Heart left ventricle (tissue), 16 donors: ENCODE measurements at places on chromosomes 12 and 14. TPM values are rescaled to one million over a fixed set of nuclear protein-coding genes. Genes with fewer than 3 reads are reported as not detected.

The FLVCR2 gene
- 5.7 TPM for total RNA-seq

- no peak for DNase-seq
Measured at GRCh38 chr12:19739195-19739776, 300.0 kb downstream of the AEBP2 start.

DNA sequence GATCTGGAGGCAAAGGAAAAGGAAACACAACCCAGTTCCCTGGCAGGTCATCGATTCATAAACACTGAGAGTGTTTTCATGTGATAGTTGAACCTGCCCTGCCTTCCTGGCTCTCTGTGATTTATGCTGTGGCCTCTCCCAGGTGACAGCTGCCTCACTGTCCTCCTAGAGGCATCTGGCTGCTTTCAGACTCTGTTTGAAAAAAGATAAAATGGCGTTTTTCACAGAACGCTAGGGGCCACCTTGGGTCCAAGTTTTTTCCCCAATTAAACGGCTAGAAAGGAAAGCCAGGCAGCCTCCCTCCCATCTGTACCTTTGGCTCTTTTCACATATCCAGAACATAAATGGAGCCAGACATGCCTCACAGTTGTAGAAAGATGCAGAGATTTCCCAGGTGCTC, 252.6 kb upstream of the CCDC196 start:
- no peak for DNase-seq

DNA sequence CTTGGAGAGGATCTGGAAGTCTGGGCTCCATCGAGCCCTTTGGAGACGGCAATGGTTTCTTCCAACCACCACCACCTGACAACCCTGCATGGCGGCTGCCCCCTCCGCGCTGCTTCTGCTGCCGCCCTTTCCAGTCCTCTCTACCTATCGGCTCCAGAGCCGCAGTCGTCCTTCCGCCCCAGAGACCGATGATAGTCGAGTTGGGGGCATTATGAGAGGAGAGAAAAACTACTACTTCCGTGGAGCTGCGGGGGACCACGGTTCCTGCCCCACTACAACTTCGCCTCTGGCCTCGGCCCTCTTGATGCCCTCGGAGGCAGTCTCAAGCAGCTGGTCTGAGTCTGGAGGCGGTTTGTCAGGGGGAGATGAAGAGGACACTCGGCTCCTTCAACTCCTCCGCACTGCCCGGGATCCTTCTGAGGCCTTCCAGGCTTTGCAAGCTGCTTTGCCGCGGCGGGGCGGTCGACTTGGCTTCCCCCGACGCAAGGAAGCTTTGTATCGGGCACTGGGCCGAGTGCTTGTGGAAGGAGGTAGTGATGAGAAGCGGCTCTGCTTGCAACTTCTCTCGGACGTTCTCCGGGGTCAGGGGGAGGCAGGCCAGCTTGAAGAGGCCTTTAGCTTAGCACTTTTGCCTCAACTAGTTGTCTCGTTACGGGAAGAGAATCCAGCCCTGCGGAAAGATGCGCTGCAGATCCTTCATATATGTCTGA, 499 bp downstream of the TOGARAM1 start:
- peak; percentile 63 for DNase-seq

DNA sequence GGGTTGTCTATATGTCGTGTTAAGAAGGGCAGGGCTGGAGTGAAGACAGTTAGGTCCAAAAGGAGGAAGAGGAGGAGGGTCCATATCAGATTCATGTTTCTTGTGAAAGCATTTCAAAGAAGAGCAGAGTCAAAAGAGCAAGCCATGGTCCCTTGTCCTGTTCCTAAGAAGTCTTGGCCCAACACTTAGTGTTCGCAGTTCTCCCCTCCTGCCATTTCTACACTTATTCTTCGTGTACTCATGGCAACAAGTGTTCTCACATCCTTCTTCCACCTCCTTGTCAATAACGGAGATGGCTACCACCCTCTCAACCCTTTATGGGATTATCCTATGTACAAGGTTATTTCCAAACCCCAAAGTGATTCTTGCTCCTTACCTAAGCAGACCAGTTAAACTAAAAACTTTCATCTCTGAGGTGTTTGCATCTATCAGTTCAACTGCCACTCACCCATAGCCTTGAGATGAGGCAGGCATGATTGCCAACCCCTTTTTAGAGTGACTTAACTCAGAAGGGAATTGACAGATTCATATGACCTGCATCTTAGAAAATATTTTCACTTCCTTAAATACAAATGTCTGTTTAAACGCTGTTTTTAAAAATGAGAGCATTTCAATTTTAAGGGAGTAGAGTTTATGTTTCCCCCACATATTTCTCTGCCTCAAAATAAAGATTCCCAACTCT, 19.8 kb upstream of the RNASE2 start:
- DNase-seq: no peak

The CFAP251 gene
- 0.94 TPM for total RNA-seq

The ACSM4 gene
- not detected for total RNA-seq

DNA sequence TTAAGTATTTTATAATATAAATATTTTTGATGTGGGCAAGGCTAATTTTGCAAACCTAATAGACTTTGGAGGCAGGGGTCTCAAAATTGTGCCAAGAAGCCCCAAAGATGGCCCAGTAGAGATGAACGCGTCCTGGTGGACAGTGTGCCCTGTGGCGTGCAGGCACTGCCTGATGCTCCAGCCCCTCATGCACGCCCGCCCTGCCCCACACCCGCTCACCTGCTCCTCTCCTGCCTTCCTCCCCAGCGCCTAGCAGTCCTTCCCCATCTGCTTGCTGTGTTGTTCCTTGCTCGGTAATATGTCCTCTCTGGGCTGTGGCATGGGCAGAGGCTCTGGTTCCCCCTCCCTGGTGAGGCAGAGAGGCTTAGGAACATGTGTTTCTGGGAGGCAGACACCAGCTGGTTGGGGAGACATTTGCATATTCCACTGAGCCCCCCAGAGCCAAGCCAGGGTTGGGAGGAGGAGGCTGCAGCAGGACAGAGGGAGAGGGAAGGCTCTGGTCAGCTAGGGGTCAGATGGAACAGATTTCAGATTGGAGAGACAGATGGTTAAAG, 46.8 kb upstream of the GPATCH2L start:
- no peak for DNase-seq

DNA sequence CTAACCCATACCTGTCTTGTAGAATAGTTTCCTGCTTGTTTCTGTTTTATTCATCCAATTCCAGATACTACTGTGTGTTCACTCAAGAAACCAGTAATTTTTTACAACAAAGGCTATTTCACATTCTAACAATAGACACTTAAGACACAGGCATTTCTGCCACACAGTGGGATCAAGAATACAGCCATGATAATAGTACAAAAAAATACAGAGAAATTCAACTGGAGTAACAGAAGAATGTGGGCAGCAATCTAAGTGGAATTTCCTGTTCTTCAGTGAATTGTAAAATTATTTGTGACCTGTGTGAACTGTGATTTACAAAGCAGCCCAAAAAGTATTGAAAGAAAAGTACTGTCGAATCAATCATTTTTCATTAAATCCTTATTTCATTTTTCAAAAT, 282.9 kb downstream of the CCER1 start:
- DNase-seq: no peak

The HOXC12 gene
- total RNA-seq: not detected

DNA sequence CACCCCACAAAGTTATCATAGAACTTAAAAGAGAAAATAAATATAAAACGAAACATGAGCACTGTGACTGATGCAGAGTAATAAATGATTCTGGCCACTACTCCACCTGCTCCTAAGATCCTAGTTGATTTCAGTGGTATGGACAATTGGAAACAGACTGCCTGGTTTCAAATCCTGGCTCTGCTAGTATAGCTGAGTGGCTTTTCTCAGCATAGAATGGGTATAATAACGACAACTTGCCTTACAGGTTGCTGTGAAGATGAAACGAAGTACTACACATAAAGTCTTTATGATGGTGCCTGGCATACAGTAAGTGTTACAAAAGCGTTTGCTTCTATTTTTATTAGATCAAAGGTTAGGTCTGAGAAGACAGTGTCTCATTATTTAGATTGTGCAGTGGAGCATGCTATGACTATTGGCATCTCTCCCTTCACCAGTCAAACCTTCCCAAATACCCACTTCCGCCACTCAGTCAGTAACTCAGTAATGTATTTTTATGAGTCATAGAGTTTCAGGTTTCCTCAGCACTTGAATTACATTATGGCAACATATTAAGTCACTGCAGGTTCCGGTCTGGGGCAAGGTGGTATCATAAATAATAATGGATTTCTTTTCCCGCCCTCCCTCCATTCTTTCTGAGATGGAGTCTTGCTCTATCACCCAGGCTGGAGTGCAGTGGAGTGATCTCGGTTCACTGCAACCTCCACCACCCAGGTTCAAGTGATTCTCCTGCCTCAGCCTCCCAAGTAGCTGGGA, 29.7 kb upstream of the NR2C1 start:
- no peak for DNase-seq

GRCh38 chr12:19238540-19238939, 109.0 kb downstream of the PLEKHA5 start:
- no peak for DNase-seq

DNA sequence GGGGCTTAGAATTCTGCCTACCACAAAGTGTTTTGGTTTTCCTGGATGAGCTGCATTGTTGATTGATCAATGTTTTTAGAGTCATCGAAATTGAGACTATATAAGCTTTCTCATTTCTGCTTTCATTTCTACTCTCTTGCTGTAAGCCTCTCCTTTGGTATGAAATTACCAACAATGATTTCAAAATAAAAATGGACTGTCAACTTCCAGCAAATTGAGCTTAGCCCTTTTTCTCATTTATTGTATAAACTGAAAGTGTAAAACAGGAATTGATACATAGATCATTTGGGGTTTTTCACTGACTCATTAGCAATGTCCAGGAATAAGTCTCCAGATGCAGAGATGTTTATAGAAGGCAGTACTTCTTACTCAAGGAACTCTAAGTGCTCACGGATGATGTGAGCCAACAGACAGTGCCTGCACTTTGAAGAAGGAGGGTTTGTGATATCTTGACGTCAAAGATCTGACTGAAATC, 20.0 kb upstream of the PCNX1 start:
- DNase-seq: no peak

GRCh38 chr14:94309721-94310120, 13.4 kb downstream of the SERPINA6 start:
- DNase-seq: no peak

The LMO3 gene
- 1.0 TPM for total RNA-seq

DNA sequence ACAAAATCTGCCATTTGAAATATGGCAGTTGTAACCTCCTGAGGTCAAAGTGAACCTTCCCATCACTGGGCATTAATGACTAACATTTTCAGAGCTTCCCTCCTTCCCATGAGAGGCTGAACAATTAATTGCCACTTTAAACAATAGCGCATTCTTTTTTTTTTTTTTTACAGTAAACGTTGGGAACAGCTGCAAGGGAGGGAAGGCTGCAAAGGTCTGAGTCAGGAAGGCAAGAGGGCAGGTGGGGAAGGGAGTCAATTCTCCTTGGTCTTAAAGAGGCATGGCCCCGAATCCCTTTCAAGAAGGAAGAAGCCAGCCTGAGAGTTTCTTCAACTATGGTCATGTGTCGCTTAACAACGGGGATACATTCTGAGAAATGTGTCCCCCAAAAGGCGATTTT, 41.0 kb upstream of the PLEKHG3 start:
- DNase-seq: no peak

- peak; percentile 51 for DNase-seq
Measured at GRCh38 chr14:93742761-93743160, 45.5 kb downstream of the PRIMA1 start.

GRCh38 chr12:2017546-2018337, 13.5 kb upstream of the DCP1B start:
- DNase-seq: no peak

The TAS2R42 gene
- total RNA-seq: not detected

GRCh38 chr12:26153421-26154154, 28.8 kb upstream of the BHLHE41 start:
- DNase-seq: peak; percentile 28

- no peak for DNase-seq
Measured at GRCh38 chr14:96881713-96882112, 84.5 kb downstream of the VRK1 start.

- no peak for DNase-seq
Measured at GRCh38 chr12:26287671-26288381, 92.5 kb downstream of the SSPN start.

The BATF gene
- total RNA-seq: 0.72 TPM

The TM7SF3 gene
- total RNA-seq: 44.0 TPM

The CCDC175 gene
- total RNA-seq: not detected

DNA sequence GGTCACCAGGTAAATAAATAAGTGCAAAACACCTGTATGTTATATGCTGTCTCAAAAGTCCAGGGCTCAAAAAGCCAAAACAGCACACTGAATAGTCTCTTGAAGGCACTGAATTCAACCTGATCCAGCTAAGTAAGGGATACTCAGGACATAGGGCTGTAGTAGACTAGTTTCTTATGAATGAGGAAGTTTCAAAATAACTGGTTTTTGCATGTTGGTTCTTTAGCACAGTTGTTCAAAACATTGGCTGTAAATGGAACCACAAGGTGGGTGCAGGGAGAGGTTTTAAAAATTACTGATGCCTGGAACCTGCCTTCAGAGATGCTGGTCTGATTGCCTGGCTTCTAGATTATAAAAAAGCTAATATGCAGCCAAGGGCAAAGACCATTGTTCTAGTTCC, 34.1 kb downstream of the NDUFA12 start:
- no peak for DNase-seq

GRCh38 chr12:128914908-128915563, 61.8 kb downstream of the GLT1D1 start:
- DNase-seq: no peak
